ENCODE measurements at places on chromosomes 5 and 9. TPM values are rescaled to one million over a fixed set of nuclear protein-coding genes. Genes with fewer than 3 reads are reported as not detected.

DNA sequence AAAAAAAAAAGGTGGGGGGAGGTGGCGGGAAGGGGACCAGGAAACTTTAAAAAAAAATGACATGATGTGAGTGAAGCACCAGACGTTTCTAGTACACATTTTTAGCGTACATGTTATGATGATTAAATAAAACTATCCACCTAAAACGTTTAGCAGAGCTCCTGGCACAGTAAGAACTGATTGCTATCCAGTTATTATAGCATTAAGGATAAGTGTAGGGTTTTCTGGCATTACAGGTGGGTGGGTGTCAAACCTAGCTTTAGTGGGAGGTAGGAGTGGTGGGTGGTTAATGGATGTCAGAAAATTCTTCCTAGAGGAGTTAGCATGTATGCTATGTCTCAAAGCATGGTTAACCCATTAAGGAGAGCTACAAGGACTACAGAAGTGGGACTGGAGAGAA lies 2329.5 kb downstream of the MAT2B start:
- DNase-seq: no peak

The CHSY3 gene
- total RNA-seq: 3.0 TPM

- no peak for DNase-seq
These were observed 66.1 kb downstream of the CFAP90 start for GRCh38 chr5:7784683-7785380.

The JAKMIP2 gene
- not detected for total RNA-seq

DNA sequence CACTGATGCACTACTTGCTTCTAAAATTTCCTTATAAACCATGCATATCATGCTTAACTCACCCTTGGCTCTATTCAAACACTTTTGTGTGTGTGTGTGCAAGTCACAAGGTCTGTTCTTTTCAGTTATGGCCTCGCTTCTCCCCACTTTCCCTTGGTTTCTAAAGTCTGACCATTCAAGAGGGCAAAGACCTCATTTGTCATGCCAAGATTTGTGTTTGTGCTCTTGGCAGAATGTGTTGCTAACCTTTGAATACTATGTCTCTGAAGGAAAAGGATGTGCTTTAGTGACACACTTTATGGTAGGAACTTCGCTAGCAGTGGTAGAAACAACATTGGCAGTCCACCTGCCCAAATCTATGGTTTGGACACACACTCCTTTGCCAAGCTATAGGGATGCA lies 50.4 kb downstream of the SNX18 start:
- no peak for DNase-seq

The UGT3A2 gene
- total RNA-seq: not detected

The ADRB2 gene
- 10.7 TPM for total RNA-seq

The SPINK7 gene
- not detected for total RNA-seq

The CRHBP gene
- total RNA-seq: not detected

- DNase-seq: no peak
These were observed 415.1 kb downstream of the HCN1 start for GRCh38 chr5:45281081-45281480.

DNA sequence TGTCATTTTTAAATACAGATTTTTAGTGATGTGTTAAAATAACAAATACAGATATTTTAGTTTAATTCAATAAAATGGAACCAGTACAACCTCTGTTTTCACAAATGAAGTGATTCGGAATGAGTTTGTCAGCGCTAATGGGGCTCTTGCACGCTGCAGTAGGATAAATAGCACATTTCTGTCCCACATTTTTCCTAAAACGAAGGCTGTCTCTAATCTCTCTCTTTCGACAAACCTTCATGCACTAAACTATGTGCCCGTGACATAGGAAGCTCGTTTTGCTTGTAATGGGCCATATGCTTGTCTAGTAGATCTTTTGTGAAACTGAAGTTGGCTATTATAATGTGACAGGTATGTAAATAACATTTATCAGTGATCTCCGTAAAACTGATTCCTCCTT lies 100.5 kb downstream of the INIP start:
- no peak for DNase-seq
